ENCODE measurements at places on chromosomes 1 and 21.

- no peak for DNase-seq
Observed at GRCh38 chr1:181816608-181817007, 244.9 kb downstream of the ZNF648 start.

GRCh38 chr1:167669209-167670124 lies 39.4 kb downstream of the RCSD1 start:
- no peak for DNase-seq

DNA sequence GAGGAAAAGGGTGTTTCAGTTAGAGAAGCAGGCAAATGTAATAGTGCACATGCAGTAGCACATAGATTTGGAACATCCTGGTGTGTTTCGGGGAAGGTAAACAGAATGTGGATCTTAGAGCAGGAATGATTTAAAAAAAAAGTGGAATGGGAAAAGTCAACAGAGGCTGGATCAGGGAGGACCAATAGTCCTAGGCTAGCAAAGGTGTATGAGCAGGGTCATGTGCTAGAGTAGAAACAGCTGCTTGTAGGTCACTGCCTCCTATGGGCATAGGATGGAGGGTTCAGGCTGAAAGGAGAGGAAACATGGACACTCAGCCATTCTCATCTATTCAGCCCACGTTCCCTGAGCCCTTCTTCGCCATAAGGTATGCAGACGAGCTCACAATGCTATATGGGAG lies 3.7 kb upstream of the KPNA6 start:
- no peak for DNase-seq

- DNase-seq: no peak
Observed at GRCh38 chr1:55957276-55957675, 622.1 kb downstream of the PLPP3 start.

GRCh38 chr1:160727316-160727640 lies 11.8 kb upstream of the SLAMF7 start:
- peak; percentile 80 for DNase-seq

GRCh38 chr1:186577216-186577615 lies 103.0 kb downstream of the PTGS2 start:
- DNase-seq: no peak

GRCh38 chr1:21673277-21673780 lies 4.2 kb upstream of the RAP1GAP start:
- DNase-seq: peak; percentile 77

DNA sequence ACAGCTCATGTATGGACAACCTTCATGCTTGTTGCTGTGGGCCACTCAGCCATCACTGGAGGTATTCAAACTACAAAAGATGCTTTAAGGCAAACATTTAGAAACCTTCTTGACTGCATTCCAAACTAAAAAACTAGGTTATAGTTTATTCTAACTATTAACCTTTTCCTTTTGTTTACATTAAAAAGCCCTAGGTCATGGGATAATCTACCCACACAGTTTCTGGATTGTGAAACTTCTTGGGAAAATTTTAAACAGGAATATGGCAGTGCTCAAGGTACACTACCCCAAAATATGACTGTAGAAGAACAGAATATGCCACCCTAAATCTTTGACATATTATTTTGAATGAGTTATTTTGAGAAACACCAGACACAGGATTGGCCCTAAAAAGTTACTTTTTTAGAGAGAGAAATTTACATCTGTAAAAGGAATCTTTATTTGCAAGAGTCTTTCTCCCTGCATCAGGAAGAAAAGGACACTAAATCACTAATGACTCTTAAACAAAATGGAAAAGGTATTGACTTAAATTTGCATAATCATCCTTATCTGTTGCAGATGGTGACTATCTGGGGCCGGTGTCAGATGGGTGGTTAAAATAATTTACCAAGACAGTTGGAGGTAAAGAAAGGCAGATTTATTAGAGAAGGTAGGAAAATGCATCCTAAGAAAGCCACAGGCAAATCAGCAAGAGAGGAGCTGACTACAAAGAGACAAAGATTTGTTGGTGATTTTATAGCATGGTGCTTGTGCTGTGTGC lies 25.1 kb upstream of the NUF2 start:
- no peak for DNase-seq

DNA sequence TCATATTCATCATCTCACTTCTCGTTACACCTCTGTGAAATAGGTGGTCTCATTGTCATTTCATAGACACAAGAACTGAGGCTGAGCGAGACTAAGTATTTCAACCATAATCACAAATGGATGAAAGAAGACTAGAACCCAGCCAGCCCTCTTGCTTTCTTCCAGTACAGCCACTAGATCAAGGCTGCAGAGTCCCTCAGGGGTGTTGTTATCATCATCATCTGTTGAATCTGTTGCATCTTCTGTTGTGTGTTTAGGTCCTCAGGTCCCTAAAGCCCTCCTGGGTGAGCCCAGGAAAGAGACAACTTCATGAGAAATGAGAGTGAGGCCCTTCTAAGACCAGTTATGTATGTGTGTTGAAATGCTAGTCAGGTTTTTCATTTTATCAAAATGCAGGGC lies 86.6 kb upstream of the ZNF326 start:
- DNase-seq: peak; percentile 3

GRCh38 chr1:94743862-94744261 lies 76.3 kb upstream of the SLC44A3 start:
- no peak for DNase-seq

DNA sequence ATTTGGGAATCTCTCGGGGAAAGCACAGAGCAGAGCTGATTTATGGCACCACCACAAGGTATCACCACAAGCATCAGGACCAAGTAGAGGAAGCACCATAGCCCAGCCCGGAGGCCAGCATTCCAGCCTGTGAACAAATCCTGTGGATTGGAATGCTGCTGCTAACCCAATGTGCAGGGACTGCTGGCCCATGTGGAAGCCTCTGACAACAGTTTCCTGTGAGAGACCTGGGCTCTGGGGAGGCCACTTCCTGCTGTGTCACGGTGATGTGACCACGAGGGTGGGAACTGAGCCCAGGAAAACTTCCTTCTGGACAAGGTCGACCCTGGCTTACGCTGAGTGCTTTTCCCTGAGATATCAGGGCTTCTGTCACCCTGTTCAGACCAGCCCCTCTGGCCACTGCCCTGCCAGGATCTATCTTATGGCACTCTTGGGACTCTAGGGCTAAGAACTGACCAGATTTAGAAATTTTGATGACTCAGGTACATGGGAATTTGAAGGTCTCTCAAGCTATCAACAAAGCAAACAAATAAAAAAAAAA lies 88.3 kb upstream of the NGF start:
- no peak for DNase-seq

- no peak for DNase-seq
Observed at GRCh38 chr1:76950306-76950705, 83.0 kb downstream of the ST6GALNAC5 start.

- no peak for DNase-seq
Observed at GRCh38 chr1:79259390-79260336, 253.1 kb upstream of the ADGRL4 start.

DNA sequence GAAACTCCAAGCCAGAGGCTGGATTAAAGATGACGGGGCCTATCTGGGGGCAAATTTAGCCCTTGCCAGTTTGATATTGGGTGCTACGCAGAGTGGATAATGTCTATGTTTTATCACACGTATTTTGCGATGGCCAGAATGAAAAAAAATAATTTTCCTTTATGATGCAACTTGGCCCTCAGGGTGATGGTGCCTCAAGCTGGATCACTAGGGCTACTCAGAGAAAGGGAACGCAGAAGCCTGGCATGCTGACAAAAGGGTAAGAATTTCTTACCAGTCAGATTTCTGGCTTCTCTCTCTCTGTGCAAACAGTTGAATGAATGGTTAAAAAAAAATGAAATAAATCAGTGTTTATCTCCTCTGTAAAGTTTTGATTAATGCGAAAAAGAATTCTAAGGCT lies 32.6 kb upstream of the NEK2 start:
- DNase-seq: no peak

DNA sequence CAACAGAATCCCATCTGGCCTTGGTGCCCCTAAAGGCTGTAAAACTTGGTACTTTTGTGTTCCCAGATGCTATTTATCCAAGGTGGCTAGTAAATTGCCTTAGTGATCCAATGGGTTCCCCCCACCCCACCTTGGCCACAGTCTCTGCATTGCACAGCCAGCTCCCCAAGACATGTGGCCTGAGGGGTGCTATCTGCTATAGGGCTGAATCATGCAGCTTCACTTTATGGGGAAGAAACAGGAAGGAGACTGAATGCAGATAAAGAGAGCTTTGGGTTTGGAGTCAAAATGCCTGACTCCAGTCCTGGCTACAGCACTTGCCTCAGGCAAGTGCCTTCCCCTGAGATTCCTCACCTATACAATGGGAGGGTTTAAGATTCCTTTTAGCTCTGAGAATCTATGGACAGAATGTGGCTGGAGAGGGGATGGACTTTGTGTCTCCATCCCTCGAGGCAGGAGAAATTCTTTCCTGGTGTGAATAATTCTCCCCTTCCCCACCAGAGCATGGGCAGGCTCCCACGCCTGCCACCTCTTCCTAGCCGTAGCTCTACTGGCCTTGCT lies 6.5 kb downstream of the RHEX start:
- no peak for DNase-seq

DNA sequence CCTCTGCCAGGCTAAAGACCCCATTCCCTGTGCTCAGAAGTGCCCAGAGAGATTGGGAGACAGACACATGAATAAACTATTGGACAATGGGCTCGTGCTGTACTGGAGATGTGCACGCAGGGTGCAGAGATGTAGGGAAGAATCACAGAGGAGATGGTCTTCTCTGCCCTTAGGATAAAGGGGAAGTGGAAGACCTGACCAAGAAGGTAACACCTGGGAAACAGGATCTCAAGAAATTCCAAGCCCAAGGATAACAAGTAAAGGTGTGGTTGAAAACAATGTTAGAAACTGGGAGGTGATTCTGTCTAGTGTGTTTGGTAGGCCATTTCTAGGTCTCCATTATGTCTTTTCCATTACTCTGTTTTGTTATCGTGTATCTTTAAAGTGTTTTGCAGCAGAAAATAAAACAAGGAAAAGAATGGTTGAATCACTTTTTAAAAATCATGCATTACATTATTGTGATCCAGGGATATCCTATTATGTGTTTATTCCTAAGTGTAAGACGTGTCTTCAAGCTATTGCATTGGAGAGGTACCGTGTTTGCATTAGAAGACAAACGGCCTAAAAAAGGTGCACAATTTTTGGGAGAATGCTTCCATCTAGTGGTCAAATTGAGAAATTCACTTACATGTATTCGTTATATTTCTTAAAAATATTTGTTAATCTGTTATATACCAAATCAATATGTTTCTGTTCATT lies 40.8 kb upstream of the KCTD3 start:
- peak; percentile 26 for DNase-seq

DNA sequence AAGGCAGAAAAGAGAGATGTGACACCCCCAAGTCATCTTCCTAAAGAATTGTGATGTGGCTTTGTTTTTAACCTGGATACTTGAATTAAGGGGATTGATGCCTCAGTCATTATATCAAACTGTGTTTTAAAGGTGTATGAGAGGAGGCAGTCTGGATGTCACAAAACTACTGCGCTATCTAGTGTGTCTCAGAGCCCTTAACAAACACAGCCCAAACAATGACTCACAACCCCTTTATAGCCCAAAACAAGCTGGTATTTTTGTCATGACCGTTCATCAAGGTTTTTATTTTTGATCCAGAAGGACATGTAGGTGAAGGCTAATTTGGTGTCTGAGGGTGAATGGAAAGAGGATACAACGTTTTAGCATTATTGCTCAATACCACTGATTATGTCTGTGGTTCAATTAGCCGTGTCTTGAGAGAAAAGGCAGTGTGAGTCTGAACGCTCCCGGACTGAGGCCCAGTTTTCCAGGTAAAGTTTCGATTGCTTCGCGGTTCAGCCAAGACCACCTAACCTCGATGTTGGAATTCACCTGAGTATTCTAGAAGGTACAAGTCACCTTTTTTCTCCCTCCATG lies 71.6 kb downstream of the SGIP1 start:
- DNase-seq: no peak

DNA sequence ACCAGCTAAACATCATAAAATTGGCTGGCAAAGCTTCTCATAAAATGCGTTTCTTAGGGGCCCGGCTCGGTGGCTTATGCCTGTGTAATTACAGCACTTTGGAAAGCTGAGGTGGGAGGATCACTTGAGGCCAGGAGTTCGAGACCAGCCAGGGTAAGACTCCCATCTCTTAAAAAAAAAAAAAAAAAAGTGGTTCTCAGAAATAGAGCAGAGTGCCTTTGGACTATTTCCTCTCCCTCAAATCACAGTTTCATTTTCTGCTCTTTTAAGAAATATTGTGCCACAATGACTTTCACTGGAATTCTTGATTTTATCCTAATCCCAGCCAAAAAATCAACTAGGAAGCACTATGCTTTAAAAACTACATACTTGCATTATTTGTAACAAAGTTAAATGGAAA lies 13.3 kb downstream of the HSF2BP start:
- no peak for DNase-seq

- DNase-seq: peak; percentile 40
Observed at GRCh38 chr1:93344886-93345632, 648 bp upstream of the DR1 start.

DNA sequence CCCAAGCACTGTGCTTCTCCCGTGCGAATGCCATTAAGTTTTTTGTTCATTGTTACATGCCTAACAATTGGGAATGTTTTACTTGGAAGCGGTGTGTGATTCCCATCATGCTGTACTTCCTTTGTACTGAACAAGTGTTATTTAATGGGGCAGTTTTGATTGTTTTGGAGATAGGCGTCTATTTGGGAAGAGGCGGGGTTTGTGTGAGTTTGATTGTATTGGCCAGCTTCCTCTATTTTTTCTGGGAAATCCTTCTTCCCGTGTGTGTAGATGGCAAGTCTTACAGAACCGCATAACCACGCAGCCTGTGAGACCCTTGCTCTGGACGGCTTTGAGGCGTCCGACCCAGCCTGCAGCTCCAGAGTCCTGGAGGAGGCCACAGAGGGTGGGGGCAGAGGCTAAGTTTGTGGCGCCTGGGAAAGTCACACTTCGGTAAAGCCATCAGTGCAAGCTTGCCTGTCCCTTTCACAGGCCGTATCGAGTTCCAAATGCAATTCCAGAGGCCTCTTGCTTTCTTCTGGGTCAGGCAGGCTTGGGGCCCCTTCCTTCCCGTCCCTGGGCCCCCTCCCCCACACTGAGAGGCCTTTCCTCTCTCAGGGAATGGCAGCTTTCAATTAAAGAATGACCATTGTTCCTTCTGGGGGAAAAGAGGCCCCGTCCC lies 210.3 kb downstream of the TOMM20 start:
- DNase-seq: peak; percentile 46

- DNase-seq: peak; percentile 61
Observed at GRCh38 chr1:211648980-211649934, 26.2 kb downstream of the NEK2 start.

Measured in inflammatory macrophage treated with lipopolysaccharide for 1 hour (primary cell).